Tongue (tissue), 3 donors: ENCODE measurements at places on chromosomes 4 and X.

DNA sequence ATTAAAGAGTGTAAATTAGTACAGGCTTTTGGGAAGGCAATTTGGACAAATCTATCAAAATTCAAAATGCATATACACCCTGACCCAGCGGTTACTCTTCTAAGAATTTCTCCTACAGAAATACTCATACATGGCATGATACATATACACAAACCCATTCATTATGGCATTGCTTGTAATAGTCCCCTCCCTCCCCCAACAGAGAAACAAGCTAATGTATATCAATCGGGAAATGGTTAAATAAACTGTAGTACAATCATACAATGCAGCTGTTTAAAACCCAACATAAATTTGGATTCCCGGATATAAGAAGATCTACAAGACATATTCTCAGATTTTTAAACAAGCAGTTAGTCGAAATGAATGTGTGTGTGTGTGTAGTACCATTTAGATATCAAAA, 808 bp downstream of the HUWE1 start:
- no peak for DNase-seq

GRCh38 chr4:1170156-1170975, 2.0 kb downstream of the SPON2 start:
- DNase-seq, result no peak

- peak; percentile 72 for DNase-seq
Observed at GRCh38 chr4:38948551-38948950, 80.9 kb downstream of the FAM114A1 start.

- peak; percentile 56 for DNase-seq
Observed at GRCh38 chrX:77060572-77060971, 386.6 kb upstream of the FGF16 start.

DNA sequence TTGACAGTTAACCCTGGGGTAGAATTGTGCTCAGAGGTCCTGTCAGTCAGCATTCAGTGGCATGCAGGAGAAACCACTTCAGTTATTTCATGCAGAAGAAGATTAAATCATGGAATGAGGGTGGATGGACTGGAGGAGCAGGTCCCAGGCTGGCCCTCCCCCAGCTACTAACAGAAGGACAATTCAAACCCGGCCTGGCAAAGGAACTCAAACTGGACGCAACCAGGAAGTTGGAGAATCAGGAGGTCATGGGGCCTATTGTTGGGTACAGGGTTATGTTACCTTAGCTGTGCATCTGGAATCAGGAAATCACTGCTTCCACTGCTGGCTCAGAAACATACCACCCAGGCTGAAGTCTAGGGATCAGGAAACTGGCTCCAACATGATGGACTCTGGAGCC, 121.4 kb downstream of the GPAT3 start:
- DNase-seq, result no peak

DNA sequence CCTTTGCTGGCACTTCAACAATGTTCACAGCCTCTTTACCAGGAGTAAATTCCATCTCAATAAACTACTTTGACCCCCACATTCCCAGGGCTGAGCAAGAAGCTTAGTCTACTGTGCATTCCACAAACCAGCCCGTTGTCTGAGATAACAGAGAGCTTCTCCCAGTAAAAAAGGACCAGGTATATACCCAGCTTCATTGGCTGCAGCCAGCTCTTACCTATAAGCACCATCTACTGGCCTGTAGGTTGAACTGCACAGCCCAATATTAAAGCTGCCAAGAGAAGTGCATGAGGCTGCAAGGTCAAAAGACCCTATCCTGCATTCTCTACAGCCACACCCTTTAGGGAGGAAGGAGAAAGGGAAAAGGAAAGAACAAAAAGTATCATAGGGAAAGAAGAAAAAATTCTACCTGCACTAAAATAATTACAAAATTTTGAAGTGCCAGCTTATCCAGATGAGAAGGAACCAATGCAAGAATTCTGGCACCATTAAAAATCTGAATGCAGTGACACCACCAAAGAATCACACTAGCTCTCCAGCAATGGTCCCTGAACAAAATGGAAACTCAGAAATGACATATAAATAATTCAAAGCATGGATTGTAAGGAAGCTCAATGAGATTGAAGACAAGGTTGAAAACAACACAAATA, 45.7 kb upstream of the INTU start:
- DNase-seq, result peak; percentile 31

GRCh38 chr4:70158576-70158975, 4.5 kb downstream of the PRR27 start:
- DNase-seq, result no peak

GRCh38 chr4:73005514-73005913, 64.0 kb downstream of the COX18 start:
- DNase-seq, result no peak

DNA sequence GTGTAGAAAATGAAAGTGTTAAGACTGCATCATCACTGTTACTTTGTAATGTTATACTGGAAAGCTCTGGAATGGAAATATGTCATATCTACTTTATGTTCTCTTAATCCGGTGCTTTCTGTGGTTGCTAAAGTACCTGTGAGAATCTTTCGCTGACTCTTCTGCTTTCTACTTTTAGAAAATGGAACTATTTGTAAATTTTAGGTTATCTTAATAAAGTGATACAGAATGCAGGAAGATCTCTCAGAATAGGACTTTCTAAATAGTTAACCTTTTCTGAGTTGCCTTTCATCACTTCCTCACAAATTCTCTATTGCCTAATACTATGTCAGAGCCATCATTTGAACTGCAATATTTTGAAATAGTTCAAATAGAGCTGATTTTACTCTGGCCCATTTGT, 69.3 kb downstream of the BMP2K start:
- no peak for DNase-seq
